Smooth muscle cell of the pulmonary artery (primary cell): ENCODE measurements at places on chromosomes 7 and 10. TPM values are rescaled to one million over a fixed set of nuclear protein-coding genes. Genes with fewer than 3 reads are reported as not detected.

UCMA gene
- total RNA-seq = not detected in 2 replicates

INTS1 gene
- total RNA-seq = 58.3 and 77.4 TPM in 2 replicates

C10orf105 gene
- total RNA-seq = under 0.01 TPM in 1 of 2 replicates, not detected in the other

SLC29A4 gene
- total RNA-seq = 6.0 and 6.5 TPM in 2 replicates

GBX1 gene
- not detected in 2 replicates for total RNA-seq

IGFBP1 gene
- total RNA-seq = 0.79 and 10.2 TPM in 2 replicates

LIPK gene
- total RNA-seq = not detected in 2 replicates

NRG3 gene
- total RNA-seq = not detected in 2 replicates

C10orf67 gene
- 0.20 TPM in 1 of 2 replicates, not detected in the other for total RNA-seq

ADAMTS14 gene
- 2.5 TPM in 2 replicates for total RNA-seq

ACHE gene
- total RNA-seq = 0.07 and 0.13 TPM in 2 replicates

FAM107B gene
- 43.5 TPM in 2 replicates for total RNA-seq

COA1 gene
- total RNA-seq = 29.5 and 34.9 TPM in 2 replicates

TAS2R41 gene
- not detected in 2 replicates for total RNA-seq

LRIT1 gene
- not detected in 2 replicates for total RNA-seq

ANKRD30A gene
- total RNA-seq = not detected in 2 replicates

SPAG6 gene
- total RNA-seq = not detected in 2 replicates

MRLN gene
- total RNA-seq = not detected in 2 replicates

CFAP43 gene
- total RNA-seq = 0.23 and 0.52 TPM in 2 replicates

FAM13C gene
- total RNA-seq = 5.0 and 7.3 TPM in 2 replicates
